HepG2 (cell line): ENCODE measurements at places on chromosomes 5 and 9. TPM values are rescaled to one million over a fixed set of nuclear protein-coding genes. Genes with fewer than 3 reads are reported as not detected.

The ZER1 gene
- 7.7 and 9.1 TPM in 2 replicates for total RNA-seq

The C9 gene
- total RNA-seq = not detected in 2 replicates

The FOXD1 gene
- 0.04 TPM in 1 of 2 replicates, not detected in the other for total RNA-seq

The ARID3C gene
- not detected in 2 replicates for total RNA-seq

DNA sequence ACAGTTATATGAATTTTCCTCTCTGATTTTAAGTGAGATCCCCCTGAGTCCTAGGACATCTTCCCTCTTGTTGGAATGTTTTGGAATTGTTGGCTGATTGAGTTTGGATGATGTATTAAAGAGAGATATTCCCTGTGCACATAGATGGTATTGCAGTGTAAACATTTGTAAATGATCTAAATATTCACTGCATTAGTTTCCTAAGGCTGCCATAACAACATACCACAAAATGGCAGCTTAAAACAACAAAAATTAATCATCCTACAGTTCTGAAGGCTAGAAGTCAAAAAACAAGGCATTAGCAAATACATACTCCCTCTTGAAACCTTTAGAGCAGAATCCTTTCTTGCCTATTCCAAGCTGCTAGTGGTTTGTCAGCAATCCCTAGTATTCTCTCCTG is 38.0 kb upstream of the MROH2B start:
- no peak for DNase-seq

- DNase-seq = no peak
Measured at GRCh38 chr9:81631218-81631745, 58.1 kb downstream of the TLE1 start.

DNA sequence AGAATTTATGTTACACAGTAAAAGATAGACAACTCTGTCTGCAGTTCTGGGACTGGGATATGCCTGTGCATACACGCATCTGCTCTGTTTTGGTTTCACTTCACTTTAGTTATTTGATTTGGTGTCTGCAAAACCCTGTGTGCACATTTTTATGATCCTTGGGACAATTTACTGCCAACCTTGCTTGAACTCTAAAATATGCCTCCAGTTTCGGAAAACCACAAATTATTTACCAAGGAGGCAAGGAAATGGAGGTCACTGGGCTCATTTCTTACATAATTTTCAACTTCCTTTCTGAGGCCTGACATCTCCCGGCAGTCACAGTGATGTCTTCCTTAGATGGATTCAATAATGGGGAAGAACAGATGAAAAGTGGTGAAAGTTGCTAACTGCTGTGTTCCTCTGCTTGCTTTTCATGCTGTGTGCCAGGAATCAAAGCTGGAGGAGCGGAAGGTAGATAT is 61.2 kb upstream of the TAF11L2 start:
- DNase-seq = no peak

- no peak for DNase-seq
Measured at GRCh38 chr5:176796411-176796810, 13.9 kb upstream of the UNC5A start.

DNA sequence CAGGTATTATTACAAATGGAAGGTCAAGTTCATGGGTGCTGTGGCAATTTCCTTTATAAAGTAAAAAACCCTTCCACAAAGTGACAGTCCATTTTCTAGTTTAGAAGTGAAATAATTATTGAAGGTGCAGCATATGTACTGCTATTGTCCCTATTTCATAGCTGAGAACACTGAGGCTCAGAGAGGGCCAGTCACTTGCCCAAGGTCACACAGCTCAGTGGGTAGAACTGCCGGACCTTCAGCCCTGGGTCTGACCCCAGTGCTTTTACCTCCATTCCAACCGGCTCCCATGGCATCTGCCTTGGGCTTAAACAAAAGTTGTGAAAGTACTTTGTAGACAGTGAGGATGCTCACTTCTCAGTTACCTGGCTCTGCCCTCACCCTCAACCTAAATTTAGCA is 150.6 kb upstream of the SMIM23 start:
- no peak for DNase-seq

- DNase-seq = no peak
Measured at GRCh38 chr5:119329666-119330065, 26.2 kb upstream of the TNFAIP8 start.

GRCh38 chr9:27198190-27198589 is 89.2 kb downstream of the TEK start:
- no peak for DNase-seq

- no peak for DNase-seq
Measured at GRCh38 chr9:76725885-76726284, 38.4 kb upstream of the PCA3 start.

- no peak for DNase-seq
Measured at GRCh38 chr5:94689908-94690307, 71.4 kb downstream of the SLF1 start.

DNA sequence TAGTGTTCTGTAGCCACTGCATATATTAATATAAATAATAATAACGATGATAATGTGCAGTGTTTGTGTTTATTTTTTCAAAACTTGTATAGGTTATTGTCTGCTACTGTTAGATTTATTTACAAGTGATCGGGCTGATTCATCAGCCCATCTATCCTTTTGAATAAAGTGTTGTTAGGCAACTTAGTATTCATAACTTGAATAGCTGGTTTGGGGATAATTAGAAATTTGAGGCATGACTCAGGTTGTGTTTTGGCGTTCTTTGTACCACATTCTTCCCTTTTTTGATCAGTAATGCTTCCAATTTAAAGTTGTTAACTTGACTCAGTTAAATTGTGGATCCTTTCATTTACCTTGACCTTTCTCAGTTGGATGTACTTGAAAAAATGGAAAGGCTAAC is 69.7 kb downstream of the FOCAD start:
- DNase-seq = no peak

- no peak for DNase-seq
Measured at GRCh38 chr5:96651047-96651446, 11.1 kb upstream of the CAST start.
